Suprapubic skin (tissue), 4 donors: ENCODE measurements at places on chromosomes 1 and 21. TPM values are rescaled to one million over a fixed set of nuclear protein-coding genes. Genes with fewer than 3 reads are reported as not detected.

DNA sequence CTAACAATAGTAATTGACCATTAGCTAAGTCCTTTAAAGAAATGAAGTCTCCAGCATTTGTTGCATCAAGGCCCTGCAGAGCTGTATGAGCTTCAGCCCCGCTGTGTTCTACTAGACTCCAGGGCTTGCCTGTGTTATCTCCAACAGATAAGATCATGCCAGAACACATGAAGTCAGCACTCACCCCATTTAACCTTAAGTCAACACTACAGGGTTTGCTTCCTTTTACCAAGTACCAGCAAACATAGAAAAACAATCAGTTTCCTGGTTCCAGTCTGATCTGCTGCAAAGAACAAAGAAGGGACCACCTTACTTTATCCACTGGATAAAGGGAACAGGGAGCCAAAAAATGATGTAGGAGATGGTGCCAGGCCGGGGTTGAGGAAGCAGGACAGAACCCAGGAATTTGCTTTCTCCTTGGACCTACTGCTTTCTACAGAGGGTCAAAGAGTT, 41.3 kb upstream of the ENAH start:
- no peak for DNase-seq
- H3K27ac ChIP-seq: no peak overlapping the region
- H3K4me3 ChIP-seq: no peak overlapping the region
- H3K4me1 ChIP-seq: peaks cover 41% of the 10 kb centered on the region

- DNase-seq: no peak
- H3K27ac ChIP-seq: no peak overlapping the region
- peaks cover 2% of the 10 kb centered on the region for H3K4me1 ChIP-seq
- no peak overlapping the region for H3K4me3 ChIP-seq
- H3K27me3 ChIP-seq: no peaks in the 10 kb centered on the region
These were observed 27.6 kb upstream of the RGL1 start for GRCh38 chr1:183777328-183777727.

- H3K27ac ChIP-seq: no peak overlapping the region
These were observed 47.8 kb downstream of the ZMYM4 start for GRCh38 chr1:35316264-35316663.

- no peaks in the 10 kb centered on the region for H3K36me3 ChIP-seq
- H3K27me3 ChIP-seq: no peaks in the 10 kb centered on the region
- no peak overlapping the region for H3K27ac ChIP-seq
These were observed 462.3 kb upstream of the NFIA start for GRCh38 chr1:60620087-60620486.

DNA sequence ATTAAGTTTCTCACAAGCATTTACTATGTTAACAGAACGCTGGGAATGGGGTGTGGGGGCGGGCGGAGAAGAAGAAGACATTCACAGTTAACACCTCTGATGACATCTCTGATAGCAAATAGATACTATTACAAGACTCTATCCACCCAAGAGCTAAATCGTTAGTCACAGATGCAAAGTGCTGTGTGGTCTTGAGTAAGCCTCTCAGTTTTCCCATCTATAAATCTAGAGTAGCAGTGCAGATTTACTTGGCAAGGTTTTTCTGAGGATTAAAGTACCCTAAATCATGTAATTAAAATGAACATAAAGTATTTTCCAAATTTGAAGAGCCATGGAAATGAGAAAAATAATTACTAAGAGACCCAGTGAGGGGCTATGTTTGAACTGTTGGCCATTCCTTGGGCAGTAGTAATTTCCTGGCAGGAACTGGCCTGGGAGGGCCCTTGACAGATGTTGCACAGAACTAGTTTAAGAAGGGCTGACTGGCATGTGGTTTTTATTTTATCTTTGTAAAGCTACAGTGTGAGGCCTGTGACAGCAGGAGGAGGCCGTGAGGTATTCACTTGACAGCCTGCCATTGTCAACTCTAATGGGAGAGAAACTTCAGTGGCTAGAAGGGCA, 58.7 kb upstream of the APOBEC4 start:
- no peak overlapping the region for H3K27ac ChIP-seq
- no peak for DNase-seq
- H3K4me3 ChIP-seq: no peak overlapping the region
- H3K4me1 ChIP-seq: peaks cover 8% of the 10 kb centered on the region
- H3K27me3 ChIP-seq: no peaks in the 10 kb centered on the region

- DNase-seq: no peak
- no peaks in the 10 kb centered on the region for H3K36me3 ChIP-seq
- no peaks in the 10 kb centered on the region for H3K4me1 ChIP-seq
- no peak overlapping the region for H3K27ac ChIP-seq
- no peak overlapping the region for H3K4me3 ChIP-seq
These were observed 128.3 kb downstream of the ELAVL4 start for GRCh38 chr1:50237056-50237455.

GRCh38 chr1:190578017-190578416, 100.4 kb upstream of the BRINP3 start:
- H3K4me1 ChIP-seq: no peaks in the 10 kb centered on the region
- no peaks in the 10 kb centered on the region for H3K36me3 ChIP-seq
- no peak for DNase-seq
- H3K4me3 ChIP-seq: no peak overlapping the region

GRCh38 chr1:226479474-226479873, 69.1 kb upstream of the STUM start:
- no peaks in the 10 kb centered on the region for H3K36me3 ChIP-seq
- DNase-seq: no peak
- H3K27ac ChIP-seq: no peak overlapping the region
- H3K4me3 ChIP-seq: no peak overlapping the region
- peaks cover 21% of the 10 kb centered on the region for H3K27me3 ChIP-seq
- H3K4me1 ChIP-seq: no peaks in the 10 kb centered on the region

- no peaks in the 10 kb centered on the region for H3K27me3 ChIP-seq
- H3K4me3 ChIP-seq: no peak overlapping the region
- no peak overlapping the region for H3K27ac ChIP-seq
- H3K36me3 ChIP-seq: no peaks in the 10 kb centered on the region
- H3K4me1 ChIP-seq: peaks cover 15% of the 10 kb centered on the region
These were observed 49.5 kb downstream of the TGFBR3 start for GRCh38 chr1:91836331-91837040.

DNA sequence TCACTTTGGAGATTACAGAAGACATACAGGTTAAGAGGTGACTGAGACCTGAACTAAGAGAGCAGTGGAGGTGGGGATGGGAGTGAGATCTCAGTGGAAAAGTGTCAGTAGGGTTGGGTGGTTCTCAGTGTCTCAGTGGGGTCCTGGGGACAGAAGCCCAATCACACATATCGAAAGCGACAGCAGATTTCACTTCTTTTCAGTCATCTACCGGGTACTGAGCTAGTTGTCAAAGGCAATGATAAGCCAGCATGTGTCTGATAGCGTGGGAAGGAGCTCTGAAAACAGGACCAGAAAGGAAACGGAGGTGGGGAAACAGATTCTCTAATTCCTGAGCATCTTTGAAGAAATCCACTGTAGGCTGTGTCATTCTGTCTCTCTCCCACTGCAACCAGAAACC, 59.5 kb downstream of the RHOU start:
- no peak overlapping the region for H3K27ac ChIP-seq
- H3K36me3 ChIP-seq: no peaks in the 10 kb centered on the region
- no peak for DNase-seq
- no peaks in the 10 kb centered on the region for H3K4me1 ChIP-seq
- H3K27me3 ChIP-seq: no peaks in the 10 kb centered on the region
- H3K4me3 ChIP-seq: no peak overlapping the region

DNA sequence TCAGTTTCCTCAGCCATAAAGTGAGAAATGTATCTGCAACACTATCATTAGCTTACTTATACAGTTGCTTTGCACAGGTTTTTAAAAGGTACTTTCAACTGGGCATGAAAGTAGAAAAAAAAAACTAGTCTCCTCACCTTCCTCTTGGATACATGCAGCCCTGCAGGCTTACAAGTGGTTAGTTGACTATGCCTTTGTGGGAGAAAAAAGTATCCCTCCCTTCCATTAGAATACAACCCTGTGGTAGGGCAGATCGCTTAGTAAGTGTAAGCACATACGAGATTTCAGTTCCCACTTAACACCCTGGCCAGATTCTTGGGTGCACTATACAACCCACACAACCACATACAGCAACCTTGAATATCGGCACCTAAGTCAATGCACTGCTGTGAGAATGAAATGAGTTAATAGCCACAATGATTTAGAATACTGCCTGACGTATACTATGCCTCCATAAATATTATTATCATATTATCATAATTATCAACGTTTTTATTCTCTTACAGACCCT, 54.7 kb downstream of the PIGK start:
- no peaks in the 10 kb centered on the region for H3K4me1 ChIP-seq
- peaks cover 24% of the 10 kb centered on the region for H3K36me3 ChIP-seq
- no peaks in the 10 kb centered on the region for H3K27me3 ChIP-seq
- no peak for DNase-seq
- H3K4me3 ChIP-seq: no peak overlapping the region
- no peak overlapping the region for H3K27ac ChIP-seq

DNA sequence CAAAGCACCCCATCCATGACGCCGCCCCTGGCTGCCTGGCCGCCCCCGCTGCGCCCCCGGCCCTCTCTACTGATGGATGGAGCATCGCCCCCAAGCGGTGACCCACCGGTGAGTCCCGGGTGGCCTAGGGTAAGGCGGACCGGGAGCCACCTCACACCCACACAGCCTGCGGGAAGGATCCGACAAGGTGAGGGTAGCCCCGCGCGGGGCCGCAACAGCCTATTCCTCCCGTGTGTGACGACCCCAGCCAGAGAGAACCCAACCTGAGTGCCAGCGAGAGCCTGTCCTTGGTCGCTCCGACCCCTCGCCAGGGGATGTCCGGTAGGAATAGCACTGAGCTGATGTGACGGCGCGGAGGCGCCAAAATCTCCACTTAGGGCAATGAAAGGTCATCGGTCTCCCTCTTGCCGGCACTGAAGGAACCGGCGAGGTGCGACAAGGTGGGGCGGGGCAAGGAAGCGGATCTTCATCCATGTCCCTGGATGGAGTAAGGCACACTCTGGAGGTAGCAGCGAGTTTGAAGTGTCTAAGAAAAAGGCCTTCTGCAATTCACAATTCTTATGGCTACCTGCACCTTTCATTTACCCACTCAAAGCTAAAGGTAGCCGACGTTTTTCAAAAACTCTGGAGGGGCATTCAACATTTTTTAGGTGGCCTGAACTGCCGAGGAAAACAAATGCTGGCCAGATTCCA, 19.7 kb upstream of the CHIA start:
- H3K27ac ChIP-seq: no peak overlapping the region
- H3K4me3 ChIP-seq: no peak overlapping the region
- DNase-seq: no peak
- H3K4me1 ChIP-seq: peaks cover 9% of the 10 kb centered on the region

DNA sequence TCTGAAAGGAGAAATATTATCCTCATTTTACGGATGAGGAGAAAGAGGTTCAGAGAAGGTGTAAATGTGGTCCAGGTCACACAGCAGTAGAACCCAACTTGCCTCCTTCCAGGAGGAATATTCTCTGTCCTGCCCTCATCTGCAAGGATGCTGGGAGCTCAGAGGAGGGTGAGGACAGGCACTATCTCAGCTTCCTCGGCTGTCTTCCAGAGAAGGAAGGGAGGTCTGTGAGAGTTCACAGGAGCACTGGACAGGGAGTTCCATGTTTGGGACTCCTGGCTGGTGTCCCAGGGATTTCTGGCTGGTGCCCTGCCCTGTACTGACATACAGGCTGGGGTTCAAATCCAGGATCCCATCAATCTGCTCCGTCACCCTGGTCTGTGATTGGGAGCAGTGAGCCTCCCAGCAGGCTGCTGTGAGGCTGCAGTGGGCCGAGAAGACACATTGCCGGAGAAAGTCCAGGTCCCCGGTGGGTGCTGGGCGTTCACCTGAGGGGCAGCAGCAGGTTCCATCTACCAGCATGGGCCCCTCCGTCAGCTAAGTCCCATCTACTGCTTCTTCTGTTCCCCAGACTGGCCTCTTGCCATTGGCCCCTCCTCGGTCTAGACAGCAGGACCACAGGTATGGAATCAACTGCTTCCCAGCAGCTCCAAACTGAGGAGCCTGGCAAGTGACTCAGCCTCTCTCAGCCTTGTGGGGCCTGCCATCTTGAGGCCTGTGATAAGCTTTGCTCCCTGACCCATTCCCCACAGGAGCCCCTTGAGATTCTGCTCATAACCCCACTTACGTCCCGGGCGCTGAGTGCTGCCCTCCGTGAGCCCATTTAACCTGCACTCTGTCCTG, 8.5 kb upstream of the BSND start:
- no peaks in the 10 kb centered on the region for H3K27me3 ChIP-seq
- DNase-seq: no peak
- H3K4me3 ChIP-seq: no peak overlapping the region
- no peaks in the 10 kb centered on the region for H3K36me3 ChIP-seq
- H3K27ac ChIP-seq: no peak overlapping the region

DNA sequence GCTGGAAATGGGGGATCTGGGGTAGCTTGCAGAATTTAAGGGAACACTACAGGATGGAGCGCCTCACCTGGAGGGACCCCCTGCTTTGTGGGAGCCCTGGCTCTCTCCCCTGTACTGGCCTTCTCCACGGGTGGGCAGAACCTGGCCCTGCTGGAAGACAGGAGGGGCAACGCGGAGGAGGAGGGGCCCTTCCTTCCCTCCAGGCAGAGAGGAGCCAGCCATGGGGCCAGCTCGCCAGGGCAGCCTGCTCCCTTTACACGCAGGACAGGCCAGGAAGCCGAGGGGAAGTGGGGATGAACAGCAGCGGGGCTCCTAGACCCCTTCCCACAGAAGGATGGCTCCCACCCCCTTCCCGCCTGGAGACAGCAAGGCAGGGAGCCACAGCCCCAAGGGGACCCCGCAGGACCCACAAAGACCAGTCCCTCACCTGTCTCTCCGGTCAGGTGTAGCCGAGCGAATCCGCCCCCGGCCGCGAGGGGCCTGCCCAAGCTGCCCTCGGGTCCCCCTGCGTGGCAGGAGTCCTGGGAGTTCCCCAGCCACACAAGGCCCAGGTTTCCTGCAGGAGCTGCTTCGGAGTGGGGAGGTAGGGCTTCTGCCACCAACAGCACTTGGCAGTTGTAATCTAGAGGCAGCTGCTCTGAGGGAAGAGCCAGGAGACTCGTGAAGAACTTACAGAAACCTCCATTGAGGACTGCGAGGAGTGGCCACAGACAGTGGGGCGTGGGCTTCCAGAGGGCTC, 1.6 kb upstream of the SLC19A1 start:
- H3K27me3 ChIP-seq: no peaks in the 10 kb centered on the region
- no peaks in the 10 kb centered on the region for H3K36me3 ChIP-seq
- DNase-seq: peak; percentile 72
- no peak overlapping the region for H3K27ac ChIP-seq
- H3K4me1 ChIP-seq: peaks cover 23% of the 10 kb centered on the region
- no peak overlapping the region for H3K4me3 ChIP-seq

- no peaks in the 10 kb centered on the region for H3K27me3 ChIP-seq
- H3K27ac ChIP-seq: peak overlapping the region; percentile 96
These were observed 800 bp downstream of the HIPK1 start for GRCh38 chr1:113929750-113930498.

- H3K27me3 ChIP-seq: peaks cover 14% of the 10 kb centered on the region
- no peak for DNase-seq
- no peaks in the 10 kb centered on the region for H3K4me1 ChIP-seq
These were observed 467.3 kb downstream of the CAMTA1 start for GRCh38 chr1:7252411-7253117.

CFHR3 gene
- total RNA-seq: not detected

TAL1 gene
- 1.7 TPM for total RNA-seq

TLR5 gene
- total RNA-seq: 8.2 TPM

LCE2B gene
- 1,238 TPM for total RNA-seq

CNTN2 gene
- total RNA-seq: 0.68 TPM

LCE1E gene
- total RNA-seq: 5.5 TPM

SERINC2 gene
- 52.9 TPM for total RNA-seq

ADAMTS1 gene
- 21.2 TPM for total RNA-seq

CFAP107 gene
- not detected for total RNA-seq

FTCD gene
- total RNA-seq: not detected
